Suprapubic skin (tissue), 4 donors: ENCODE measurements at places on chromosomes 3 and 15.

GRCh38 chr15:58490888-58491473 lies 59.2 kb downstream of the LIPC start:
- no peaks in the 10 kb centered on the region for H3K27me3 ChIP-seq
- H3K36me3 ChIP-seq = no peaks in the 10 kb centered on the region
- H3K4me1 ChIP-seq = peaks cover 25% of the 10 kb centered on the region
- no peak for DNase-seq
- no peak overlapping the region for H3K4me3 ChIP-seq

DNA sequence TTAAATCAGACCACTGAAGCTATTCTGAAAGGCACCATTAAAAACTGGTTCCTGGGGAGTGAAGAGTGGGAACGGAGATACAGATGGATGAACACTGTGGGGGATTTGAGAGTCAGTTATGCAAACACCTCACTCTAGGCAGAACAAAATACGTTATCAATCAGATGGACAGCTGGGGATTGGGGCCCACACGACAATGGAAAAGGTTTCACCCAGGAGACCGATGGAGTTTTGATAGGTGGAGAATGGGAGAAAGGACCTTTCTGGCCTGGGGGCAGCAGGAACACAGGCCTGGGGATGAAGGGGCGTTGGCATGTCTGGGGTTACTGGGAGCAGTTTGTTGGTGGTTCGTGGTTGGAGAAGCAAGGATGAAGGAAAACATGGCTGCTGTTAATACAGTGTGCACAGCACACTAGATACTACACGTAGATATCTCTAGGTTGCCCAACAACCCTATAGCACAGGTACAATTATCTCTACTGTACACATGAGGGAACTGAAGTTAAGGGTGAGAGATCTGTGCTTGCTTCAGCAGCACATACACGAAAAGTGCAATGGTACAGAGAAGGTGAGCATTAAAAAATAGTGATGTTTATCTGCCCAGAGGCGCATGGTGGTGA lies 16.5 kb downstream of the ST6GAL1 start:
- no peak for DNase-seq
- H3K27me3 ChIP-seq = no peaks in the 10 kb centered on the region
- no peak overlapping the region for H3K27ac ChIP-seq
- peaks cover 28% of the 10 kb centered on the region for H3K4me1 ChIP-seq

DNA sequence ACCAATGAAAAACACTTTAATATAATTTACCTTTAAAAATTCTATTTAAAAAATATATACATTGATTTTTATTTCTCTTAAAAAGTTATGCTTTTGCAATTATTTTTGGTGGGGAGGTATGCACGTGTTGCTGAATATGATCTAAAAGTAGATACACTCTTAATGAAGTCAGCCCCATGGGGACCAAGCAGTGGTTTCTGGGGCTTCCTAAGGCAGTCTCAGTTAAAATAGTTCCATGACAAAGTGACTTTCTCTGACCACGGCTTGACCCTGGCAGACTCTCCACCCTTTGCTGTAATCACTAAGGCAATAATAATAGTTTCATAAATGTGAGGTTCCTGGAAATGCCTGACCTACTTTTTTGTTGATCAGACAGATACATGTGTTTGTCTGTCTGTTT lies 50.4 kb downstream of the CCR4 start:
- no peak overlapping the region for H3K27ac ChIP-seq
- H3K4me1 ChIP-seq = no peaks in the 10 kb centered on the region
- no peaks in the 10 kb centered on the region for H3K27me3 ChIP-seq

GRCh38 chr15:40285554-40286011 lies 2.7 kb upstream of the ANKRD63 start:
- H3K4me1 ChIP-seq = peaks cover 44% of the 10 kb centered on the region
- H3K27me3 ChIP-seq = peaks cover 35% of the 10 kb centered on the region
- no peak overlapping the region for H3K4me3 ChIP-seq
- DNase-seq = no peak
- H3K27ac ChIP-seq = no peak overlapping the region

DNA sequence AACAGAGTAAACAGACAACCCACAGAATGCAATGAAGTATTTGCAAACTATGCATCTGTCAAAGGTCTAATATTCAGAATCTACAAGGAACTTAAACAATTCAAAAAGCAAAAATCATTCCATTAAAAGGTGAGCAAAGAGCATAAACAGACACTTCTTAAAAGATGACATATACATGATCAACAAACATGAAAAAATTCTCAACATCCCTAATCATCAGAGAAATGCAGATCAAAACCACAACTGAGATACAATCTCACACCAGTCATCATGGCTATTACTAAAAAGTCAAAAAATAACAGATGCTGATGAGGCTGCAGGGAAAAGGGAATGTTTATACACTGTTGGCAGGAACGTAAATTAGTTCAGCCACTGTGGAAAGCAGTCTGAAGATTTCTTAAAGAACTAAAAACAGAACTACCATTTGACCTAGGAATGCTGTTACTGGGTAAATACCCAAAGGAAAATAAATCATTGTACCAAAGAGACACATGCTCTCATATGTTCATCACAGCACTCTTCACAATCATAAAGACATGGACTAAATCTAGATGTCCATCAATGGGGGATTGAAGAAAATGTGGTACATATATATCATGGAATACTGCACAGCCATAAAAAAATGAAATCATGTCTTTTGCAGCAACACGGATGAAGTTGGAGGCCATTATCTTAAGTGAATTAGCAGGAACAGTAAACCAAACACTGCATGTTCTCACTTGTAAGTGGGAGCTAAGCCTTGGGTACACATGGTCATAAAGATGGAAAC lies 393.3 kb upstream of the CBLB start:
- H3K36me3 ChIP-seq = no peaks in the 10 kb centered on the region
- no peaks in the 10 kb centered on the region for H3K4me1 ChIP-seq
- no peak for DNase-seq
- no peaks in the 10 kb centered on the region for H3K27me3 ChIP-seq

DNA sequence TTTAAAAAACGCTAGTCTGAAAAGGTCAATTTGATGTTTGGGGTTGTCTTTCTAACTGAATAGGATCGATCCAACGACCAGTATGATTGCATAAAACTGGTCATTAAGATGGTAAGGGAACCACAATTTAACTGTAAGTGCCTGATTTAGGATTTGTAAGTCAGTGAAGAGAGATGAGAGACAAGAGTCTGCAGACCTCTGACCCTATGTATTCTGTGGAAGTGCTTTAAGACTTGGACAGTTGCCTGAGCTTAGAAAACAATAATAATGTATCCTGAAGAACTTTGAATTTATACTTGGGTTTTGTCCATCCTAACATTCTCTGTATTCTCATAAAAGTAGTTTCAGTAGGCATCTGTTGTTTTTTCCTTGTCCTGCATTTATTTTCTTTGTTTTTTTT lies 221.4 kb upstream of the SUCLG2 start:
- H3K27me3 ChIP-seq = no peaks in the 10 kb centered on the region
- H3K4me1 ChIP-seq = no peaks in the 10 kb centered on the region
- no peak overlapping the region for H3K27ac ChIP-seq
- H3K4me3 ChIP-seq = no peak overlapping the region
- no peaks in the 10 kb centered on the region for H3K36me3 ChIP-seq

DNA sequence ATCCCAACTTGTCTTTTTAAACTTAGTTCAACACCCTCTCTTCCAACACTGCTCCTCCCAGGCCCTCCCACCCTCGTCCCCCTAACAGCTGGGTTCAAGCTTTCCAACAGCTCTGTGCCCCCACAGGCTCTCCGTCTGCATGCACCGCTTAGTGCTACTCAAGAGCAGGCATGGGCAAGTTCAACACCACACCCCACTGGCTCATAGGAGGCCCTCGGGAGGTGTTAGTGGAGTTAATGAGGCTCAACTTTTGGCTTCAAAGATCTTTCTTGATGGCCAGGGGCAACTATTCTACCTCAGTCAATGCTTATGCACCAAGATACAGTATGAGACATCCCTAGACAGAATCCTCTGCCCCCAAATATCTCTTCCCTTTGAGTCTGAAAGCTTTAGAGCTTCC lies 114.4 kb downstream of the ANP32A start:
- no peaks in the 10 kb centered on the region for H3K27me3 ChIP-seq
- H3K4me1 ChIP-seq = peaks cover 20% of the 10 kb centered on the region
- no peak for DNase-seq
- no peak overlapping the region for H3K4me3 ChIP-seq

GRCh38 chr15:73558529-73558928 lies 74.7 kb downstream of the NPTN start:
- H3K4me1 ChIP-seq = no peaks in the 10 kb centered on the region
- DNase-seq = no peak
- H3K27ac ChIP-seq = no peak overlapping the region

DNA sequence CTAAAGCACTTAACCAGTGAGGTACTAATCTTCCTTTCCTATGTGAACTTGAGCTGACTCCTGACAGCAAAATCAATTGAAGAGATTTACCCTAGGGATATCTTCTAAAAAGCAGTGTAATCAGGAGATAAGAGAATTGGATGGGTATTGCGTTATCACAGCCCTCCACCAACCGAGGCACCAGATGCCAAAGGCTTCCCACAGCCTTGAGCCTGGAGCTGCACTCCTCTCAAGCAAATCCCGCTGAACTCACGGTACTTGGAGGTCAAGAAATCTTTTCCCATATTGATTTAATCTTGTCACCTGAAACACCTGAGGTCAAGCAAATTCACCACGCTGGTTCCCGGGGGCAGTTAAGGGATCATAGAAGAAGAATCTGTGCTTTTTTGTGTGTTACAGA lies 346.8 kb downstream of the TBL1XR1 start:
- no peaks in the 10 kb centered on the region for H3K27me3 ChIP-seq
- no peaks in the 10 kb centered on the region for H3K36me3 ChIP-seq
- H3K4me1 ChIP-seq = no peaks in the 10 kb centered on the region
- DNase-seq = no peak
- no peak overlapping the region for H3K27ac ChIP-seq
